Dermis blood vessel endothelial cell (primary cell): ENCODE measurements at places on chromosomes 6 and 20.

- DNase-seq = peak; percentile 46
Measured at GRCh38 chr20:6784210-6784631, 16.7 kb downstream of the BMP2 start.

DNA sequence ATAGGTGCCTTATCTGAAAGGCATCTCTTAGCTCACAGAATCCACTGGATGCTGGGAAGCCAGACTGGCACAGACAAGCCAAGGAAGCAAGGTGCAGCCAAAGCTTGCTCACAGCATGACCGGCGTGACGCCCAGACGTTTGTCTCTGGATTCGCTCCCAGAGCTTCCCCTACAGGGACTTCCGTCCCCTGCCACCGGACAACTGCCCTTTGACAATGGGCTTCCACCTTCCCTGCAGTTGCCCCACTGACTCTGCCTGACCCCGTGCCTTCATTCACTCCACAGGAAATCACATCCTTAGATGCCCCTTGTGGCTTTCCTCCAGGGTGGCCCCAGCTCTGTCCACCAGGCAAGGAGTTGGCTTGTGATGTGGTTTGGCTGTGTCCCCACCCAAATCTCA lies 94.8 kb upstream of the CDH4 start:
- no peak for DNase-seq

DNA sequence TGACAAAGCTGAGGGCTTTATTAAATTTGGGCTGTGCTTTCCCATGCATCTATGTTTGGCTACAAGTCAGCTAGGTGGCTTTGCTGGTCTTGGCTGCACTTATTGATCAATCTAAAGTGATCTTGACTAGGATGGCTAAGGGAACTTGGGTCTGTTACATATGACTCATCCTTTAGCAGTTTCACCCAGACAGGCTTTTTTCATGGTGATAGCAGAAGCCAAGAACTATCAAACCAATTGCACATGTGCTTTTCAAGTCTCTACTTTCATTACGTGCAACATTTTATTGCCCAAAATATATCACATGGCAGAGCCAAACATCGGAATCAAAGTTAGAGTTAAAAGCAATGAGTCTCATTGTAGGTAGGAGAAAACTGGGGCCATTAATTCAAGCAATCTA lies 626.3 kb downstream of the TENT5A start:
- no peak for DNase-seq

DNA sequence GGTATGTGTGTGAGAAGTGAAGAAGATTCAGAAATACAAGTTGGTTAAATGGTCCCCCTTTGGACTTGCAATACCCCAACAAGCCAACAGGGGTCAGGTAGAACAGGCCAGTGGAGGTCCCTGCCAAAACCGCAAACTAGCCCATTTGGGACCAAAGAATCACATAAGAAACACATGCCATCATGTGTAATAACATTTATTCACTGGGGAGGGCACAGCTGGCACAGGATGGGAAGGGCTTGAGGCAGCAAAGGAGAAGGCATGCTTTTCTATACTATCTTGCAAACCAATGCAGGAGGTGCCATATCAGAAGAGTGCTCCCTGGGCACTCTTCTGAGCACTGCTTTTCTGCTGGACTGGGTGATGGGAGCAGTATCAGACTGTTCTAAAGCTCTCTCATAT lies 116.1 kb upstream of the TRAF3IP2 start:
- peak; percentile 55 for DNase-seq

- DNase-seq = peak; percentile 4
Measured at GRCh38 chr20:41573955-41574354, 44.2 kb downstream of the CHD6 start.

DNA sequence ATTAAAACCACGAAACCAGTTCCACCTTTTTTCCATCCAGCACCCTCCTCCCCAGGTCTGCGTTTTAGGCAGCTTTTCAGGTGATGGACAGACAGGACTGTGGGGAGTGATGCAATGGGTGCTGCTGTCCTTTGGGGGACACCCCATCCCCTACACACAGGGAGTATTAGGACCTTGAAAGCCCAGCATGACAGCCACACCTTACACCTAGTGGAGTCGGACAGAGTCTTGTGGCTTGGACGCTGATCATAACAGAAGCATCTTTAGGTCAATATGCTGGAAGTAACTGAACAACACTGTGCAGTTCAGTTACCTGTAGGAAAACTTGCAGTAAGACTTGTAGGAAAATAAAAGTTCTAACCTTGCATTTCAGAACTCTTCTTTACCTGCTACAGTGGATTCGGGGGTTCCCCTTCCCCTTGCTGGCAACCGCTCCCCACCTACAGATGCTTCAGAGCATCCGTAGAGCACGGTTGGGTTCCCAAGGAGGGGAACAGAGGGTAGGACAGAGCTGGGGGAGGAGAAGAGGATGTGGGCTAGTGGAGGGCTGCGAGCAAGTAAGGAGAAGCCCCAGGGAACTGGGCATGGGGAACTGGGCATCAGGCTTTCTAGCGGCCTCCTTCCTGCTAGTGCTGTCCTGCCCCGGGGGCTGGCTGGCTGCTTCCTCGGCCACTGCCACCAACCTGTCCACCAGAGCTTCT lies 31.7 kb downstream of the PLEKHG1 start:
- DNase-seq = no peak

DNA sequence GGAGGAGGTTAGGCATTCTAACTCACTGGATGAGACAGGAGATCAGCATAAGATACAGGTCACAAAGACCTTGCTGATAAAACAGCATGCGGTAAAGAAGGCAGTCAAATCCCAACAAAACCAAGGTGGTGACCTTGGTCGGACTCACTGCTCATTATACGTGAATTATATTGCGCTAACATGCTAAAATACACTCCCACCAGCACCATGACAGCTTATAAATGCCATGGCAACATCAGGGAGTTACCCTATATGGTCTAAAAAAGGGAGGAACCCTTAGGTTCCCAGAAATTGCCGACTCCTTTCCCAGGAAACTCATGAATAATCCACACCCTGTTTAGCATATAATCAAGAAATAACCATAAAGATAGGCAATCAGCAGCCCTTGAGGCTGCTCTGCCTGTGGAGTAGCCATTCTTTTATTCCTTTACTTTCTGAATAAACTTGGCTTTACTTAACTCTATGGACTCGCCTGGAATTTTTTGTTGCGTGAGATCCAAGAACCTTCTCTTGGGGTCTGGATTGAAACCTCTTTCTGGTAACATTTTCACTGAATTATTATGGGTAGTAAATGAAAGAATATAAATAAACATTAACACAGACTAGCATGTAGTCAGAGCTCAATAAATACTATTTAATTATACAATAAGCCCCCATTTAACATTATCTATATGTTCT lies 3.0 kb upstream of the LAMA4 start:
- DNase-seq = no peak

DNA sequence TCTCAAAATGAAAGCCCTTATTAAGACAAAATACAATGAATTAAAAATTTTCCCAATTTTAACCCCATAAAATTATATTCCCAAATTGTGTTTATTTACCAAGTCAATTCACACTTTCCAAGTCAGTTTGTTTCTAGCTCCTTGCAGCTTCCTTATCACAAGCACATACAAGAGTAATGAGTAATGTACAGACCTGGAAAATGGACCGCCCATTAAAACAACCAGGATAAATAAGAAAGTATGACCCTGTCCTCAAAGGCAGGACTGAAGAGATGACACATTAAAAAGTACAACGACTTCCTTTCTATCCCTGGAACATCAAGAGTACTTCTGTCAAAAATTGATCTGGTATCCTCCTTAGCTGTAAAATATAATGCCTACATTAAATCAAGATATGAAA lies 47.1 kb upstream of the TMX4 start:
- no peak for DNase-seq

- no peak for DNase-seq
Measured at GRCh38 chr6:37201726-37202125, 31.8 kb downstream of the PIM1 start.

DNA sequence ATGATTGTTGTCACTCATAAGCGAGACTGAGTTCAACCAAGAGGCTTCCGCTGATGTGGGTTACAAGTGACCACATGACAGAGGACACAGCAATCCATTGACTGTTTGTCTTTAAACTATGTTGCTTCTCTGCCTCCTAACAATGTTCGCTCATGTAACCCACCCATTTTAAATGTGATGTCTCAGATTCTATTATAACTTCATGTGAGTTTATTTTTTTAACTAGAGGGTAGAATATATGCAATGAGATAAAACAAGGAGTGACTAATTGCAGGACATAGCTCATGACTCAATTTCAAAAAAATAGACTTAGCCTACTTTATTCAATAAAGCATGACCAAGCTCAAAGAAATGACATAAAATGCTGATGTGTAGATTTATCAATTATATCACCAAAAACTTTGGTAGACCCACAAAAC lies 119.2 kb upstream of the SASH1 start:
- DNase-seq = no peak

GRCh38 chr6:118263921-118264486 lies 284.1 kb upstream of the PLN start:
- peak; percentile 17 for DNase-seq

GRCh38 chr6:56579155-56579851 lies 63.4 kb downstream of the DST start:
- DNase-seq = no peak

DNA sequence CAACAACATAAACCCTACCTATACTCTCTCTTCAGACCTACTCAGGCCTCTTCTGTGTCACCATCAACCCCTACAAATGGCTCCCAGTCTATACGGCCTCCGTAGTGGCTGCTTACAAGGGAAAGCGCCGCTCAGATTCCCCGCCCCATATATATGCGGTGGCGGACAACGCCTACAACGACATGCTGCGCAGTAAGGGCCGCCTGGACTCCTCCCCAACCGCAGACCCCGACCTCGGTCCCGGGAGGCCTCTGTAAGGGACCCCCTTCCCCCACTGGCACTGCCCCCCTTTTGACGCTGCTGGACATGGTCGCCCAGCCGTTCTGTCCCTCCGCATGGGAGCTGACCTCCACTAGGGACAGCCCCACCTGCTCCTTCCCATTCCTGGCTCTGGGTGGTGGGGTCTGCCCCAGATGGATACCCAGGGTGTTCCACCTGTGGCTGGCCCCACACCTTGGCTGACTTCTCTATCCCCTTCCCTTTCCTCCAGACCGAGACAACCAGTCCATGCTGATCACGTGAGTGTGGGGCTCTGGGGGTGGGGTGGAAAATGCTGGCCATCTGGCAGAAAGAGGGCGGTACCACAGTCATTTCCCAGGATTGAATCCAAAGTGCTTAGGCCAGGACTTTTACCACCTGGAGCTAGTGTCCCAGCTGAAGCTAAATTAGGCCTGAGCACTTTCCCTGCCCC lies 25.0 kb downstream of the MYH7B start:
- DNase-seq = peak; percentile 45

GRCh38 chr6:162960679-162961457 lies 233.1 kb downstream of the PACRG start:
- DNase-seq = no peak

DNA sequence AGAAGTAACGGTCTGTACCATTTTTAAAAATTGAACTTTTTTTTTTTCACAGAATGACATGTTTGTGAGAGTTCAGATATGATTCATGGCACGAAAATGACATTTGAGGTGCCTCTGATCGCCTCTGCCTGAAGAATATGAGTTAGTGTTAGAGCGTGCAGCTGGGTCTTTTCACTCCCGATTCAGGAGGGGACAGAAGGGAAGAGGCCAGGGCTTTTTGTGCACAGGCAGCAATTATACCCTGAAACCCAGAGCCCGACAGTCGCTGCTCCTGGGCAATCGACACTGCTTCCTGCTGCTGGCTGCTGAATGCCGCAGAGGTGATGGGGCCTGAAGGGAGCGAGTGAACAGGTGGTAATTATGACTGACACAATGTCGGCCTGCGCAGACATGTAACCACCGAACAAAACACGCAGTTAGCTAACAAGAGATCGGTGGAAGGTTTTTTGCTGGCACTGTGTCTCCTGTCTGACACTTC lies 652.0 kb upstream of the NOX3 start:
- no peak for DNase-seq

DNA sequence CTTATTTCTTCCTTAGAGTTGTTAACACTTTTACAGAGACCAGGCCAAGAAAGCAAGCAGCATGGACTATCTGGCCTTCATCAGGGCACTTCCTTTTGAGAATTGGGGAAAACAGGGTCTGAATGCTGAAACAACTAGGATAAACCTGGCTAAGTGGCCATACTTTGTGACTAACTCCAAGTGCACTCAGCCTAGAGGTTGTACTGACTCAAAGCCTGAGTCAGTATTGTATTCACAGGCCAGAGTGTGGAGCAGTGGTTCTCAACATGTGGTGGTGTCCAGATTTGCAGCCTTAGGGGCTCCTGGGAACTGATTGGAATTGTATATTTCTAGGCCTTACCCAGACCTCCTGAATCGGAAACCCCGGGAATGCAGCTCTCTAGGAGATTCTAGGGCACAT lies 20.1 kb downstream of the SEC23B start:
- no peak for DNase-seq

DNA sequence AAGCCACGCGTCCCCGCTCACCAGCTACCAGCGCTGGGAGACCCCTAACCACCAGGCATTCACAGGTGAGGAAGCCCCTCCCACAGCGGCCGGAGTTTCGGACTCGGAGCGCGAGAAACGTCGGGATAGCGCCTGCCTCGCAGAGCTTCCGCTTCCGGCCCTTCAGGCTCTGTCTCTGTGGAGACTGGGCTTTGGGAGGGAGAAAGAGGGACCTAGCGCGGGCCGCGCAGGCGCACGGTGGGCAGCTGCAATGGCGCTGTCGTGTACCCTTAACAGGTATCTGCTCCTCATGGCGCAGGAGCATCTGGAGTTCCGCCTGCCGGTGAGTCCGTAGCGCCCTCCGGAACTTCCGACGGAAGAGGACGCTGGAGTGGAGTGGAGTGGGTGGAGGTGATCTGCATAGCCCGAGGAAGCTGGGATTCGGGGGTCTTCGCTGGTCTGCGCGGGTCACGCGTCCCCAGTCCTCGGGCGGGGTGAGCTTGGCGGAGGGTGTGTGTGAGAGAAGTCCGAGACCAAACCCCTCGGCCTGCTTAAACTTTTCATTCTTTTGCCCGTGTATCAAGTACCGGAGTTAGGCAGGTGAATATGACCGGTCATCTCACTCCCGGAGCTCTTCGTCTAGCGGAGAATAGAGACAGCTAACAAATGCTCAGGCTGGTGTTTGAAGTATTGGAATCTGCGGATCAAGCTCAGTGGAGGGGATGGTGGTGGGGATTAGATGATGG lies at the start of gene TRMT11:
Gene TRMT11 (plus strand): TSS at position 240 of the 725 bp plus-strand sequence. CDS start 11 bp downstream, at position 251.
- DNase-seq = peak; percentile 89

- DNase-seq = peak; percentile 78
Measured at GRCh38 chr20:46520976-46521579, 7.7 kb upstream of the ZNF334 start.
